ENCODE measurements at places on chromosomes 1 and 21.
A peak's percentile ranks its signal among the peaks of the same experiment; 100 is the strongest.

DNA sequence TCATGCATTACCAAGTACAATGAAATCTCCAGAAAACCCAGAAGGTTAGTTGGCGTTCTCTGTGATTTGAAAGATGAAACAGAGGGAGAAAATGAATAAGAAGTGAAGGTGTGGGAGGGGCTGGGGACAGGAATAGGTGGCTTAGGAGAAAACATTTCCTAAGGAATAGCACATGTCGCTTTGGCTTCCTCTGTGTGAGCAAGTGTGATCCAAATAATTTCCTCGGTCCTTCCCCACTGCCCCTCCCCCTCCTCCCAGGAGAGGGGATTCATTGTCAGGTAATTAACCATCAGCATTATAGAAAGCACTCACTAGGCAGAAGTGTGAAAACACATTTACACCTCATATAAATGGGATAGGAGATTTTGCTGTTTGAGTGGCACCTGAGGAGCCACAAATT, 105.5 kb downstream of the NUF2 start:
- H3K4me3 ChIP-seq, result no peak overlapping the region
- no peak overlapping the region for H3K27ac ChIP-seq
- no peaks in the 10 kb centered on the region for H3K27me3 ChIP-seq
- DNase-seq, result no peak
- no peaks in the 10 kb centered on the region for H3K4me1 ChIP-seq
- no peaks in the 10 kb centered on the region for H3K36me3 ChIP-seq

DNA sequence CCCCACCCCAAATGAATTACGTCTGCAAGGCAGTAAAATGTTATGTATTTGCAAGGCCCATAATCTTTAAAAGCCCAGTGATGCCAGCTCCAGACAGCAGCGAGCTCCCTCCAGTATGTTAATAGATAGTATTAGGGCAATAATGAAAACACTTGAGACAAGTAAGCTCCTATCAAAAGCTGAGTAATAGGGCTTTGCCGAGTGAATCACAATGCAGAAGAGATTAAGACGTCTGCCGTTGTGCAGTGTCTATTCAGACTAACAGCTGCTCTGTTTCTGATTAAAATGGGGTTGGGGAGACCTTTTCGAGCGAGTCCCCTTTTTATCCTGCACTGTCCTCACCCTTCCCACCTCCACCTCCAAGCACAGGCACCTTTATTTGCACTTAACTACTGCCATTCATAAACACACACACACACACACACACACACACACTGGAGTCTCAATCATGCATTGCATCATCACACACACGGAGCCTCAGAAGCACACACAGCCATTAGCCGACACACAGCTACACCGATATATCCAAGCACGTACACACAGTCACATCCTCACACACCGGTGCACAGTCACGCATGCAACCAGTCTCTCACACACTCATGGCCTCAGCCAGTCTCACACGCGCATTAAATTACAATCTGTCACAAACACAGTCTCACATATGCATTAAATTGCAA, 46.0 kb upstream of the FOXO6 start:
- H3K4me1 ChIP-seq, result peaks cover 19% of the 10 kb centered on the region
- no peak for DNase-seq
- H3K36me3 ChIP-seq, result no peaks in the 10 kb centered on the region
- no peak overlapping the region for H3K4me3 ChIP-seq
- H3K27ac ChIP-seq, result no peak overlapping the region

DNA sequence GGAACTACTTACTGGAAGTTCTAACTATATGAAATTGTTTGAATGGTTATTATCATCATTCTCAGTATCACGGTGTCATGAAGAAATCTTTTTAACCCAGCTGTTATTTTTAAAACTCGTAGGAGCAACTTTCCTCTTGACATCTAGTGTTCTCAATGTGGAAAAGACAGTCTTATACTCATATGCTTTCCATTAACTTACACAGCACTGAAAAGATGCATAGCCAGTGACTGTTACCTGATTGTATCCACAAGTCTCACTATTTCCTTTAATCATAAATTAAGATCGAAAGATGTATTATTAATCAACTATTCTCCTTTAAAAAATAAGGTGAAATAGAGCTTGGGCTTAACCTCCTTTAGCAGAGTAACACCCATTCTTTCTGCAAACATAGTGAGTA, 59.7 kb upstream of the TNFSF4 start:
- no peak overlapping the region for H3K27ac ChIP-seq
- H3K36me3 ChIP-seq, result no peaks in the 10 kb centered on the region
- H3K27me3 ChIP-seq, result no peaks in the 10 kb centered on the region
- DNase-seq, result no peak
- H3K4me1 ChIP-seq, result no peaks in the 10 kb centered on the region
- H3K4me3 ChIP-seq, result no peak overlapping the region

DNA sequence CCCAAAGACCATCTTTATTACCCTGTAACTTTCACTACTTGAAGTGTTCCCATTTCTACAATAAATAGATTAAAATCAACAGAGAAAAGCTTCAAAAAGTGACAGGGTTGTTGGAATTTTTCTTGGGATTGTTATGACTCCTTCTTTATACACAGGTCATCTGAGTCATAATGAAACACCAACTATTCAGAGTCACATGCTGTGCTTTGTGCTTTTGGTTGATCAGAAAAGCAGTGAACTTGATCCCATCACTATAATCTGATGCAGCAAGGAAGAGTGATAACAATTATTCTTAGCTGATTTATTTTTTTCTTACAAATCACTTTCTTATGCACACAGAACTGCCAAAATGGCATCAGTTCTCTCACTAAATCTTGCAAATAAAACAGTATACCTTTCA, 422.9 kb downstream of the PTBP2 start:
- H3K27me3 ChIP-seq, result no peaks in the 10 kb centered on the region
- H3K36me3 ChIP-seq, result no peaks in the 10 kb centered on the region
- no peak overlapping the region for H3K4me3 ChIP-seq
- no peak overlapping the region for H3K27ac ChIP-seq
- H3K4me1 ChIP-seq, result no peaks in the 10 kb centered on the region

- DNase-seq, result no peak
- no peak overlapping the region for H3K27ac ChIP-seq
- no peaks in the 10 kb centered on the region for H3K27me3 ChIP-seq
- H3K36me3 ChIP-seq, result no peaks in the 10 kb centered on the region
Observed at GRCh38 chr1:43705982-43706597, 1.2 kb upstream of the ST3GAL3 start.

DNA sequence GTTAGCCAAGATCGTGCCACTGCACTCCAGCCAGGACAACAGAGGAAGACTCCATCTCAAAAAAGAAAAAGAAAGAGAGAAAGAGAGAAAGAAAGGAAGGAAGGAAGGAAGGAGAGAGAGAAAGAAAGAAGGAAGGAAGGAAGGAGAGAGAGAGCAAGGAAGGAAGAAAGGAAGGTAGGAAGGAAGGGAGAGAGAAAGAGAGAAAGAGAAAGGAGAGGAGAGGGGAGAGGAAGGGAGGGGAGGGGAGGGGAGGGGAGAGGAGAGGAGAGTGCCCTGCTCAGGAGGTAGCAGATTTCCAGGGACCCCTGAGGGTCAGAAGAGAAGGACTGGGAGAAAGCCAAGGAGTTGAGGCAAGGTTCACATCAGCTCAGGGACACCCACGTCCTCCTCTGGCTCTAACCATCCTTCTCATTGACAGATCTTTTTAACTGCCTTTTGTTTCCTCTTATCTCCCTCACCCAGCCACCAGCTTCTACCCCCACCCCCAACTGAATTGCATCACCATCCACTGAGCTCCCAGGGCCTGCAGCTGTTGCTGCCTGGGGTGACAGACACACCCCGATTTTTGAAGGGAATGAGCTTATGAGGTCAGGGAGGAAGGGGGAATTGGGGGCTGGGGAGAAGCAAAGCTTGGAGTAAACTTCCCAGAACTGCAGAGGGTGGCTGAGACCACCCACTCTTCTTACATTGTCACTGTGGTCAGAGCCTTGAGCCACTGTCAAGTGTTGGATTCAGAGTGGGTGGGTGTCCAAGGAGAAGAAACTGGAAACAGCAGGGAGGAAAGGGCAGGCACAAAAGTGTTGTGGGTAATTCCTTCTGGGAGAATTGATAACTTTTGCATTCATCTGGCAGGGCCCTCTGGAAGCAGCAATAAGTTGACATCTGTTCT, 91.6 kb downstream of the GLUL start:
- no peak overlapping the region for H3K4me3 ChIP-seq
- peak; percentile 52 for DNase-seq
- H3K36me3 ChIP-seq, result no peaks in the 10 kb centered on the region
- H3K27me3 ChIP-seq, result no peaks in the 10 kb centered on the region
- peaks cover 50% of the 10 kb centered on the region for H3K4me1 ChIP-seq

DNA sequence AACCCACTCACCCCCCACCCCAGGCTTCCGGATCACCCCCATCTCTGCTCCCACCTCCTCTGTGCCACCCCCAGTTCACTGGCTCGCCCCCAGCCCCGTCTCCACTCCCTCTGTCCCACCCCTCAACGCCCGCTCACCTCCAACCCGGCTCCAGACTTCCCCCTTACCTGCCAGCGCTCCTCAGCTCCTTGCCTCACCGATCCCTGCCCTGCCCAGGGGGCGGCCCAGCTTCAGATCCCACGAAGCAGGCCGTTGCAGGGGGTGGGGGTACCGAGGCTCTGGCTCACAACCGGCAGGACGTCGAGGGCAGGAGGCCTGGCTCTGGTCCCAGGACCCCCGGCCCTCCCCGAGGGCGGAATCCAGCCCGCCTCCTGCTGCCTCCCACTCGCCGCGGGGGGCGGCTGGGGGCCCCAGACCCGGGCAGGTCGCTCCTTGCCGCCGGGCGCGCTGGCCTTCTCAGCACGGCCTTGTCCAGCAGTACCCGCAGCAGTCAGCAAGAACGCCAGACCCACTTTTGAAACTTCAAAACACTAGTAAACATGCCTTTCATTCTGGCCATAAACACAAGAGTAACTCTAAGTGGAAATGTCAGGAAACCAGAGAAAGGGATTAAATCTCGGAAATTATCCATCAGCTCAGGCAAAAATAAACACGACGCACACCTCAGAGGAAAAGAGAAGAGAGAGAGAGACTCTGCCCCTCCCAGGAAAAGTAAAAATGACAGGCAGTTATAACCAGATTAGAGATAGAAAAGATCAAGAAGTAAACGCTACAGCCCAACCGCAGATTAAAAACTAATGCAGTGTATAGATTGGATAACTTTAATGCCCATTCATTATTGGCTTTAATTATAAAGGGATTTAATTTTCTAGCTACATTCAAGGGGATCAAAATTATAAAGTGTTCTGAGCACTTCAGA, 1.0 kb upstream of the FAM89A start:
- no peaks in the 10 kb centered on the region for H3K4me1 ChIP-seq
- no peak for DNase-seq
- peak overlapping the region; percentile 62 for H3K4me3 ChIP-seq
- no peak overlapping the region for H3K27ac ChIP-seq
- no peaks in the 10 kb centered on the region for H3K36me3 ChIP-seq

GRCh38 chr1:180842491-180843275, 70.0 kb upstream of the KIAA1614 start:
- H3K4me1 ChIP-seq, result peaks cover 18% of the 10 kb centered on the region
- peak overlapping the region; percentile 69 for H3K27ac ChIP-seq
- no peak overlapping the region for H3K4me3 ChIP-seq
- no peaks in the 10 kb centered on the region for H3K36me3 ChIP-seq
- DNase-seq, result peak; percentile 53

DNA sequence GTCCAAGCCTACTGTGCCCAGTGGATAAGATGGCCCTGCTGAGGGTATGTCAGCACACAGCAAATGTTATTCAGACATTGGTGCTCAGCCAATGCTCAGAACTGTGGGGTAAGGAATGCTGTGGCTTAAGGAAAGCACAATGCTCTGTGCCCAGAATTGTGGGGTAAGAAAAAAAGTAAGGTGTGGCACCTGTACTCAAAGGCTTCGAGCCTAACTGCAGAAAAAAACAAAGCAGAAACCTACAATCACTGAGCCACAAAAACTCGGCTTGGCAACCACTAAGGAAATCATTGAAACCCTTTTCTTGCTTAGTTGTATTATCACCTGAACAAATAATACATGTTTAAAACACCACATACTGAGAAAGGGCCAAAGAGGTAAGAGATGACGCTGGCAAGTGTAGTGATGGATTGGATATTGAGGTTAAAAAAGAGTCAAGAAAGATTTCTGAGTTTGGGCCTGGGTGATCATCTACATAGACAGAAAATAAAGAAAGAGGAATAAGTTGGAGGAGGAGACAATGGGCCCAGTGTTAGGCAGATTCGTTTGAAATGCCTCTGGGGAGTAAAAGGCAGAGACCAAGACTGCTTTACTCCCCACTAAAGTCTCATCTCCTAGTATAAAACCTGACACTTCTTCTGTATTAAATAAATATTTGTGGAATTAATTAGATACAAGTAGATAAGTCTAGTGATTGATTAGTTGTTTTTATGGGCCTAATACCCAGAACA, 25.9 kb upstream of the ATP1A1 start:
- H3K27ac ChIP-seq, result no peak overlapping the region
- no peaks in the 10 kb centered on the region for H3K36me3 ChIP-seq
- no peak for DNase-seq
- H3K4me1 ChIP-seq, result no peaks in the 10 kb centered on the region
- H3K4me3 ChIP-seq, result no peak overlapping the region

DNA sequence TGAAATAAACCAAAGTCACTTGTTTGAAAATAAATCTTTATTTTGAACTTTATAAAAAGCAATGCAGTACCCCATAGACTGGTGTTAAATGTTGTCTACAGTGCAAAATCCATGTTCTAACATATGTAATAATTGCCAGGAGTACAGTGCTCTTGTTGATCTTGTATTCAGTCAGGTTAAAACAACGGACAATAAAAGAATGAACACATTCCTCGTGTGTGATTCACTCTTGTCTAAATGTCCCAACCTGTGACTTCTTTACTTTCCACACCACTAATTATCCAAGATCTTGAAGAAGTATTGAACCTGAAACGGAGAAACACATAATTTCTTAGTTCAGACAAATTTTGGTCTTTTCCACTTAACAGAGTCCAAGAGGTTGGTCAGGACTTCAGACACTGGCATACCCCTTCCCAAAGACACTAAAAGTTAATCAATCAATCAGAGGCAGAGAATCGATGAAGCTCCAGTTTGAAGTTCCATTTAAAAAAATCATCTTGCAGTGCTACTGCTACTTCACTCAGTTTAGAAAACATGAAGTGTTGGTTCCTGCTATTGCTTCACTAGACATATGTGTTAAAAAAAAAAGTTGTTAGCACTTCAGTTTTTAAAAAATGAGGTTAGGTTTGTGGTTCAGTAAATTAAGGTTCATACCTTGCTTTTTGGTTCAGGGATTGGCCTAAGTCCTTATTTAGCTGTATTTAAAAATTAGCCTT, 26.2 kb downstream of the ATP1B1 start:
- H3K27ac ChIP-seq, result no peak overlapping the region
- no peak overlapping the region for H3K4me3 ChIP-seq
- no peaks in the 10 kb centered on the region for H3K27me3 ChIP-seq
- peaks cover 5% of the 10 kb centered on the region for H3K4me1 ChIP-seq
- DNase-seq, result no peak
- H3K36me3 ChIP-seq, result no peaks in the 10 kb centered on the region

- no peak overlapping the region for H3K4me3 ChIP-seq
- H3K27me3 ChIP-seq, result no peaks in the 10 kb centered on the region
- H3K4me1 ChIP-seq, result no peaks in the 10 kb centered on the region
- DNase-seq, result no peak
- H3K27ac ChIP-seq, result no peak overlapping the region
Observed at GRCh38 chr1:50747394-50747793, 212.7 kb downstream of the FAF1 start.
